ENCODE measurements at places on chromosomes 6 and 20. TPM values are rescaled to one million over a fixed set of nuclear protein-coding genes. Genes with fewer than 3 reads are reported as not detected.

SNX3 gene
- 67.8 TPM for total RNA-seq

CDH22 gene
- 0.28 TPM for total RNA-seq

FERMT1 gene
- 1.3 TPM for total RNA-seq

HLA-G gene
- not detected for total RNA-seq

SYNGAP1 gene
- 14.1 TPM for total RNA-seq

LAMA5 gene
- 63.9 TPM for total RNA-seq

GJA1 gene
- total RNA-seq = 498 TPM

KIF25 gene
- total RNA-seq = 1.2 TPM

NOX3 gene
- total RNA-seq = not detected
